ENCODE measurements at places on chromosomes 12 and 14.

DNA sequence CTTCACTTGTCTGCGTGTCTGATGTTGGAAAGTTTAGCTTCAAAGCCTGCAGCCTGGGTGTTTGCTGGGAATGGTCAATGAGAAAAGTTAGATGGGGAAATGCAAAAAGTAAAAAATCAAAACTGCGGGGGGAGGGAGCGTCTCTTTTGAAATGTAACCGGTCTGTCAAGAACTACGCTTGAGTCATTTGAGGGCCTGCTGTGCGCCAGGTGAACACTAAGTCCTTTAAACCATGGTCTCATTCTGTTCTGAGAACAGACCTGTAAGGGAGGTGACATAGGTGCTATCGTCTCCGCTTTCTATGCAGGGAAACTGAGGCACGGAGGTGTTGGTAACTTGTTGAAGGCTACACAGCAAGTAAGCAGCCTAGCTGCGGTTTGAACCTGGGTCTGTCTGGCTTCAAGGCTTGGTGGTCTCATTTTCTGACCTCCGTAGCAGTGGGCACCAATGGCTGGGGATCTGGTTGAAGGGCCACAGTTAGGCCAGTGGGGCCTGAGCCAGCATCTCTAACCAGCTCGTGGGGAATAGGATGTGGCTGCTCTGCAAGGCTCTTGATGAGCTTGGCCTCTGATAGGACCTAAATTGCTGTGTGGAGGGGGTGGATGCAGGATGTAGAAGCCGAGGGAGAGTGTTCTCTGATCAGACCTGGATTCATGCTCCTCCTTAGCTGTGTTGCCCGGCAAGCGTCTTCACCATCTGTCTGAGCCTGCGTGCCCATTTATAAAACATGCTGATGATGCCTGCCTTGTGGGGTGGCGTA lies 41.5 kb downstream of the KCTD10 start:
- no peak for DNase-seq

- DNase-seq = no peak
Measured at GRCh38 chr14:71289536-71289935, 382.3 kb downstream of the PCNX1 start.

GRCh38 chr14:68977718-68978171 lies 1.4 kb downstream of the ACTN1 start:
- DNase-seq = peak; percentile 95

DNA sequence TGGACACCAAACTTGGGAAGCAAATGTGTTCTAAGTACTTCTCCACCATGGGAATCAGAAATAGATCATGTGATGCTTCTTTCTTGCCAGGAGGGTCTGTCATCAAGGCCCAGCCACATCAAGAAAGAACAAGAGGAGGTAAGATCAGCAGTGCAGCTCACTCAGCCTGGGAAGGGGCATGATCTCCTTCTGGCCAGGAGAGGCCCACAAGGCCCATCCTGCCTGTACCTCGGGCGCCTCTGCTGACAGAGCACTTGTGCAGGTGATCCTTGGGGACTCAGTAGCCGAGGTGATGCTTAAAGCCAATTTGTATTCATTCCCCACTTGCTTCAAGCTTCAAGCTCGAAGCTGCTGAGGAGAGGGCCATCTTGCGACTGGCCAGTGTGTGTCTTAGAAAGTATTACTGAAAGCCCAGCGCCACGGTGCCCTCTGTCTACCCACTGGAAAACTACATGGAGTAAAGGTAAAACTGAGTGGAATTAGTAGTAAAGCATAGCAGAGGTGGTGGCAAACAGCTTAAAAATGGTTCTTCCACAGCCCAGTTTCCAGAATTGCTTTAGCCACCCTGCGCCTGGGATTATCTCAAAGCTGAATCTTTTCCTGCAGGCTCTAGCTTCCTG lies 26.2 kb downstream of the RTRAF start:
- peak; percentile 46 for DNase-seq

DNA sequence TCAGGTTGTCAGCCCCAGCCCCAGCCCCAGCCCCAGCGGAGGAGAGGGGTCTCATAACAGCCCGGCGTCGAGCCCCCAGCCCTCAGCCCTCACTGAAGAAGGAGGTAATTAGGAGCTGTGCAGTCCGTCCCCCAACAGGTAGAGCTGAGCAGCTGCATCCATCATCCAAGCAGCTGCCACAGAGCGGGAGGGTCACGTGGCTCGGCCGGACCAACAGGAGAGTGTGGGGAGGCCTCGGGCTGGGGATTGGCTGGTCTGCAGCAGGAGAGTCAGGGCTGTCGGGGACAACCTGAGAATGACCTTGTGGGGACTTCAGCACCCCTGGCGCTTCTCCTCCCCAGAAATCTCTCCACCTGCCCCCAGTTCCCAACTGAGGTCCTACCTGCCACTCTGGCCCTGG lies 29.6 kb downstream of the SMUG1 start:
- no peak for DNase-seq

DNA sequence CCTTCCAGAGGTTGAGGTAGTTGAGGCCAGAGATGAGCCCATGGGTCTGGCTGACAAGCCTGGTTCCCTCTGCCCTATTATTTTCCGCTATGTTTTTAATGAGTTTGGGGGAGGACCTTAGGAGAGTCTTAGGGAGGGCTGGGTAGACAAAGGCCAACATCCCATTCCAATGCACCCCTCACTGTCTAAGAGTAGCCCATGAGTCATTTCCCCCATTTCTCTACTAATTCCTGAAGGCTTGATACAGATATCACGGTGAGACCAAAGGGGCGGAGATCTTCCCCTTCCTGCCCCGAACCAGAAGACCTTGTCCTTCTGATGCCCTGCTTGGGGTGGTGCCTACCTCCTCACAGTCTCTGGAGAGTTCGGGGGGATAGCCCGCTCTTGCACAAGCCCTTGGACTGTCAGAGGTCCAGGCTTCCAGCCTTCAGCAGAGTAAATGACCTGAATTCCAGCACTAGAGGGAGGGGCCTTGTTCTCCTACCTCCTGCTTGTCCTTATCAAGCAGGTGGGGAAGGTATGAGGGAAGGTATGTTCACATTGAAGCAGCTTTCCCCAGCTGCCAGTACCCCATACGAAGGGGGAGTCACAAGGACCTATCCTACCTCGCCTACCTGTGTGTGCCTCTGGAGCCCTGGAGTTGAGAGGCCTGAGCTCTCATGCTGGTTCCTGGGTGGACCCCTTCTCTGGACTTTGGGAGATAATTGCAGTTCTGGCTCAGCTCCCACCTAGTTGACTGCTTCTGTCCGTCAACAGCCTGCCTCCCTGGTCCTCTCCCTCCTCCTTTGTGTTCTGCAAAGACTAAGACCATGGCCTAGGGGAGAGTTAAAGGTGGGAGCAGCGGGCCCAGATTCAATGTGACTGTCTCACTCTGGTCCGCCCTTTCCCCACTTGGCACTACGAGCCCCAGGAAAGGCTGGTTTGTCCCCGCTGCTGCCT lies 3.7 kb downstream of the PSMB11 start:
- no peak for DNase-seq

- DNase-seq = no peak
Measured at GRCh38 chr12:2114071-2114470, 61.3 kb downstream of the CACNA1C start.

DNA sequence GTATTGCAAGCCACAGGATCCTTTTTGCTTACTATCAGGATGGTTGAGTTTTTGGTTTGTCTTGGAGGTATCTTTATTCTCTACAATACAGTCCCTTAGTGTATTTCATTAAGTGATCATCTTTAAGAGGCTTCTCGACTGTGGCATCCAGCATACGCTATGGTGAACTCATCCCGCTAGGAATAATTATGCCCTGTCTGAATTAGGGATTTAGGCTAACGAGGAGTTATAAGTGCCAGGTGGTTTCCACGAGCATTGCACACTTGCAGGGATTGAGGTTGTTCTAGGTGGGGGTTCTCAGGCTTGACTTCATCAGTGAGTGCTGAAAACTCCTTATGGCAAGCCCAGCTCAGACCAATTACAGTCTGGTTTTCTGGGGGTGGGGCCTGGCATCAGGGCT lies 37.2 kb upstream of the RBM19 start:
- DNase-seq = no peak

DNA sequence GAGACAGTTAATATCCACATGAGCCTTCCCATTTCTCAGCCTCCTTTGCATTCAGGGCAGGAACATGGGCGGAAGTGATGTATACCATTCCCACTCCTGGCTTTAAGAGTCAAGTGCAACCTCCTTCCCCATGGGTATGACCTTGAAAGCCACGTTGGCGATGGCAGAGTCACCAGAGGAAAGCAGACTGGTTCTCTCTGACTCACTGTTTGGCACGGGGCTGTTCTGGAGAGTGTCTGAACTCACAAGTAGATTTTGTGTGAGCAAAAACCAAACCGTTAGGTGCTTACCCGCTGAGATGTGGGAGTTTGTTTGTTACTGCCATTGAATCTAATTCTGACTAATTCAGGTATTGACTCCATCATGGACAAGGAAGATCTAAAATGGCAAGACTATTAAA lies 36.7 kb upstream of the PZP start:
- no peak for DNase-seq

GRCh38 chr12:121505513-121505912 lies 75.3 kb downstream of the KDM2B start:
- no peak for DNase-seq

- DNase-seq = no peak
Measured at GRCh38 chr14:104394409-104394851, 185.1 kb upstream of the C14orf180 start.

DNA sequence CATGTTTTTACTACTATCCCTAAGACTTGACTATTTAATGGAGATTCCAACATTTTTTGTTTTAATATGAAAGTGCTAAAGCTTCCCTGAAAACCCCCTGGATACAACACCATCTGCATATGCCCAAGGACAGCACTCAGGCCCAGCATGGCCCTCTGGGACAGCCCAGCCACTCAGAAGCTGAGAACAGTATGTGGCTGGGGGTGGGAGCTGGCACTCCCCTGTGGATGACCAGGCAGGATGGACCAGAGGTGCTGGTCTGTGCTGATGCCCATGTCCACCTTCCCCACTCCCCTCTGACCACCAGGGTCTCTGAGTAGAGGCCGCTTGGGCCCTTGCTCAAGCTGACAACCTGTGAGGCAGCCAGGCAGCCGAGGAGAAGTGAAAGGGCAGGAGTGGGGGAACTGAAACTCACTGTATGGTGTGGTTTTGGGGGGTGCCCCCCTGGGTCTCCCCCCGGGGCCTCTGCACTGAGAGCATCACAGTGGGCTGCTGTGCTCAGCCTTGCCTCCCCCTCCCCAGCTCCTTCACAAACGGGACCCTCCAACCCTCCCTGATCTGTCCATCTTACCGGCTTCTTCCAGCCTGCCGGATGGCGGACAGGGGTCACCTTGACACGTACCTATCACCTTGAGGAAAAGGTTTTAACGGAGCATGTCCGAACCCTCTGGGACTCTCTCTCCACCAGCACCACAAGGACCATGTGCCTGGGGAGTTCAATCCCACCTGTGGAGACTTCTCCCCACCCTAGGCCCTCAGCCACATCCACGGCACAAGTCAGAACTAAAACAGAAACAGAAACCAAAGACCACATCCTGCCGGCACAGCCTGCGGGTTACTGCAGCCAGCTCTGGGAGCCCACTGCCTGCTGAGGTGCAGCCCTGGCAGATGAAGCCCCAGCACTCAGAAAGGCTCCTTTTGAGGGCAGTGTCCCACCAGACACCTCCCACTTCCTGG lies at the start of gene TMEM229B:
TSS of gene TMEM229B (minus strand) at position 785 of the 957 bp plus-strand sequence. CDS start 14,798 bp downstream, outside the sequence.
- no peak for DNase-seq

DNA sequence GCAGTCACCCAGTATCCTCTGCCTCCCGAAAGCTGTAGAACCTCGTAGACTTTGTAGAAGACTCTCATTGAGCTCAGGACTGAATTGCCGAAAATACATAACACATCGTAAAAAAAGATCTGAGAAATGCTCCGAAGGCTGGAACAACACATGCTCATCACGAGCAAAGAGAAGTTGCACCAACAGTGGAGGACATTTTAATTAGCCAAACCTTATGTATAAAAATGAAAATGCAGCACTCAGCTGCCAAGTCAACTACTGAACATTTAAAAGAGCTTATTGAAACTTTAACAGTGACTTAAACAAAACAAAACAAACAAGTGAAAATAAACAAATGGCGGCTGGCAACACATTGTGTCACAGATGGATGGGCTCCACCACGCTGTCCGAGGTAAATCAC lies 519.9 kb downstream of the TMEM132D start:
- no peak for DNase-seq

- no peak for DNase-seq
Measured at GRCh38 chr12:69196302-69197288, 42.8 kb upstream of the CPSF6 start.

- no peak for DNase-seq
Measured at GRCh38 chr14:99554757-99555531, 49.1 kb downstream of the CCDC85C start.

DNA sequence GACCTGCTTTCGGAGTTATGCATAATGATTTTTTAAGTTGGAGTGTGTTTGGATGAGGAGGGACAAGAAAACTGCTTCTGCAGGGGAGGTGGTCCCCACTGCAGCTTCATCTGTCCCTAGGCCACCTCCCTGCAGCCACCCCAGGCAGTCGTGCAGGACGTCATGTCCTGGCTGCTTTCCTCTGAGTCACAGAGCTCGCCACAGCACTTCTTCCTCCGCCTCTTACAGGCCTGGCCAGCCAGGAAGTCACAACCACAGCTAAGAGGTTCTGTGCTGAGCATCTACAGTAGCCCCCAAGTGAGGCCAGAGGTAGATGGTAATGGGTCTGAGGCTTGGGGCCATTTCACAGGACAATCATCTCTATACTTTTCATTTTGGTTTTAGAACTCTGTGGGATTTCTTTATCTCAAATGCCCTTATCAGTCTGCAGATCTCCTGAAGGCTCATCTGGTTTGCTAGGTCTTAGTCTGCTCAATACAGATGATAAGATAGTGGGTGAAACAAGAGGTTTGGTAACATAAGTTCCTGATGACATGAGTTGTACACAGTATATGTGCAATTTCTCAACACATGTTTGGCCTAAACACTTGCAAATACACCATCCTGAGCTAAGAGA lies 106.4 kb downstream of the ARF6 start:
- peak; percentile 84 for DNase-seq

DNA sequence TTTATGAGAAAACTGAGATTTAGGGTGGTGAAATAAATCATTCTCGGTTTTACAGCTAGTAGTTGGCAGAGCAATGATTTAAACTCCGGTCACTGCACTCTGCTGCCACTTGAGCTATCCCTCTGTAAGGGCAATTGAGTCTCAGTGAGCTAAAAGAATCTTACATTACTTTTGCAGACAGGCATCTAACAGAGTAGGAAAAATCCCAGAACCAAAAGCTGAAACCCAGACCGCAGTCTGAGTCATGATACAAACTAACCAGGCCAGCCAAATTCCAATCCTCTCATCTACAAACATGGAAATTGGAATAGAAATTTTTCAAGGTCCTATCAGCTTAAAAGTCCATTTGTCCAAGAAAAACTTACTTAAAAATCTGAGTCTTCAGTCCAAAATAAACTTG lies 73.7 kb downstream of the ANKS1B start:
- peak; percentile 94 for DNase-seq

DNA sequence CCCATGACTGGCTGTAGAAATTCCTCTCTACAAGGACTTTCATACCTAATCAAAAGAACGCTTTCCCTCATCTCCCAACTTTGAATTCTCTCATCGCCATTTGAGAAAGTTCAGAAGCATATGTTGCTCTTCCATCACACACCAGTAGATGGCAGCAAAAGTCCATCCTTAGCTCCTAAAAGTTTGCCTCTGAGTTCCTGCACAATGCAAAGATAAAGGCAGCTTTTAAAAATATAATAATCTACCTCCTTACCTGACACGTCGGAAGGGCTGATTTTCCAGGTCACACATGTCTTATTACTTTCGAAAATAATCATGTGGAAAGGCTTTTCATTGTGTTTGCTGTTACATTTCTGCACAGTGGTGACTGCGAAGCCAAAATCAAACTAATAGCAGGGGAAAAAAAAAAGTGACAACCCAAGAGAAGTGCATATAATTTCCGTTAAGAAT lies 456.7 kb upstream of the SEL1L start:
- peak; percentile 30 for DNase-seq
